IMR-90 (cell line): ENCODE measurements at places on chromosomes 5 and 9.

GRCh38 chr9:112605518-112605917, 112.4 kb downstream of the INIP start:
- no peak for DNase-seq
- no peaks in the 10 kb centered on the region; the same call in 1 of the 2 replicates for H3K27me3 ChIP-seq
- no peak overlapping the region for H3K4me3 ChIP-seq
- H3K4me1 ChIP-seq: peaks cover 3% of the 10 kb centered on the region

DNA sequence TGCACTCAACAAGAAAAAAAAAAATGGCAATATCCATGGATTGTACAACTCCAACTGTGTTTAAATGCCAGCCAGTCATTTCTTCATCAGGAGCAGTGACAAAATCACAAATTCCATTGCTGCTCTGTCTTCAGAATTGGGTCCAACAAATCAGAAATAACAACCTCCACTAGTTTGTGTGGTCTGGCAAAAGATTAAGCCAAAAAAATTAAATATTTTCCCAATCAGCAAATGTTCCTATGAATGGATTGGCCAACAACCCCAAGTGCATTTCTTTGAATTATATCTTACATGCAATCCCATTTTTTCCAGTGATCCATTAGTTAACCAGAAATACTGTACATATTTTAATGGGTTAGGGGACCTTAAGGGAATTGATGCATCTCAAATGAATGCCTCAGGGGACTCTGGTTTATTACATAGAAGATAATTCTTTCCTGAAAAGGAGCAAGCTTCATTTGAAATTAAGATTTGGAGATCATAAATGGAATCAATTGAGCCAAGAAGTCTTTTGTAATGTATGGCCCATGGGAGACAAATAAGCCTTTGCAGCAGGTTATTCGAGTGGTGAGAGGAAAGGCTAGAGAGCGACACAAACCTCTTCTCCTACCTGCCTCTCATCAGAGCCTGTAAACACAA, 131.8 kb downstream of the TLE1 start:
- DNase-seq: no peak
- H3K27ac ChIP-seq: peak overlapping the region; percentile 47; the same call in 1 of the 2 replicates
- no peaks in the 10 kb centered on the region for H3K27me3 ChIP-seq
- no peaks in the 10 kb centered on the region for H3K36me3 ChIP-seq
- H3K4me1 ChIP-seq: peaks cover 23% of the 10 kb centered on the region

DNA sequence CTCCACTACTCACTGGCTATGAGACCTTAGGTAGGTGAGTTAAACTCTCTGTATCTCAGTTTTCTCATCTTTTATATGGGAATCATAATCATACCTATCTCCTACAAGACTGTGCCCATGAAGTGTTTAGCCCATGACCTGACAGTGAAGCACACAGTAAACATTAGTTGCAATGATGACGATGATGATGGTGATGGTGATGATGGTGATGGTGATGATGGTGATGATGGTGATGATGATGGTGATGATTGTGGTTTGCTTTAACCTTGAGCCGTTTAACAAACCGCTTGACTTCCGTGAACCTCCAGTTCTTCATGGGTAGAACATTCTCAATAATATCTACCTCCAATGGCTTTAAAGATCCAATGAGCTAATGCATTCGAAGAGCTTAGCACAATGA, 220.2 kb upstream of the MVB12B start:
- H3K4me1 ChIP-seq: no peaks in the 10 kb centered on the region
- H3K27ac ChIP-seq: no peak overlapping the region
- H3K27me3 ChIP-seq: peaks cover 2% of the 10 kb centered on the region; the same call in 1 of the 2 replicates
- H3K4me3 ChIP-seq: no peak overlapping the region
- no peaks in the 10 kb centered on the region for H3K36me3 ChIP-seq

GRCh38 chr9:105890046-105890822, 195.9 kb downstream of the TMEM38B start:
- H3K4me1 ChIP-seq: no peaks in the 10 kb centered on the region
- no peak for DNase-seq
- H3K27ac ChIP-seq: no peak overlapping the region
- no peaks in the 10 kb centered on the region for H3K27me3 ChIP-seq
- no peaks in the 10 kb centered on the region for H3K36me3 ChIP-seq
- no peak overlapping the region for H3K4me3 ChIP-seq

GRCh38 chr5:23013395-23013998, 160.4 kb upstream of the CDH12 start:
- H3K4me3 ChIP-seq: no peak overlapping the region
- H3K36me3 ChIP-seq: no peaks in the 10 kb centered on the region
- H3K27me3 ChIP-seq: no peaks in the 10 kb centered on the region
- no peak for DNase-seq

DNA sequence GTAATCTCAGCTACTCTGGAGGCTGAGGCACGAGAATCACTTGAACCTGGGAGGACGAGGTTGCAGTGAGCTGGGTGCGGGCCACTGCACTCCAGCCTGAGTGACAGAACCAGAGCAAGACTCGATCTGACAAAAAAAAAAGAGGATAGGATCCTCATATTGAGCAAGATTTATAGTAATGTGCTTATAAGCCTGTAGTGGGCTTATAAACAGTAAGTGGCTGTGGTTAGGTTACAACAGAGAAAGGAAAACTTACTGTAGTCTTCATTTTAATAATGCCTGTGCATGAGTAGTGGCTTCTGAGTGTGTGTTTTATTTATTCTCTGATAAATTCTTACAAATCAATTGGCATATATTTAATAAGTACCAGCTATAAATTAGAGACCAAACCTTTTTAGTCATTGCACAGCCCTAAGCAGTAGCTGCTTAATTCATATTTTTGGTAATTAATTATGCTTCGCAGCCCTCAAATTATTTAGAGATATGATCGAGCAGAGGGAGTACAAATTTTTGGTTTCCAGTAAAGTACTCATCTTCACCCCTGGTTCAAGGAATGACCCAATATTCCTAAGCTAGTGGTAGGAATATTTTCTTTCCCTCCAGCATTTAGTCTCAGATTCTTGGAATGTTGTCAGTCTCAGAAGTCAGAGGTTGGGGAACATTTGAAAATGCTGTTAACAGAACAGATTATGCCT, 73.8 kb upstream of the KLF9 start:
- peaks cover 7% of the 10 kb centered on the region for H3K4me1 ChIP-seq
- no peak overlapping the region for H3K4me3 ChIP-seq
- no peaks in the 10 kb centered on the region for H3K36me3 ChIP-seq
- peak; percentile 39 for DNase-seq
- no peaks in the 10 kb centered on the region for H3K27me3 ChIP-seq

GRCh38 chr9:87713278-87713987, 12.5 kb upstream of the CTSL start:
- peak overlapping the region; percentile 98 for H3K27ac ChIP-seq
- no peaks in the 10 kb centered on the region for H3K36me3 ChIP-seq
- H3K27me3 ChIP-seq: no peaks in the 10 kb centered on the region
- peak overlapping the region; percentile 3; the same call in 1 of the 2 replicates for H3K4me3 ChIP-seq
- peak; percentile 99 for DNase-seq
- H3K4me1 ChIP-seq: peaks cover 16% of the 10 kb centered on the region

DNA sequence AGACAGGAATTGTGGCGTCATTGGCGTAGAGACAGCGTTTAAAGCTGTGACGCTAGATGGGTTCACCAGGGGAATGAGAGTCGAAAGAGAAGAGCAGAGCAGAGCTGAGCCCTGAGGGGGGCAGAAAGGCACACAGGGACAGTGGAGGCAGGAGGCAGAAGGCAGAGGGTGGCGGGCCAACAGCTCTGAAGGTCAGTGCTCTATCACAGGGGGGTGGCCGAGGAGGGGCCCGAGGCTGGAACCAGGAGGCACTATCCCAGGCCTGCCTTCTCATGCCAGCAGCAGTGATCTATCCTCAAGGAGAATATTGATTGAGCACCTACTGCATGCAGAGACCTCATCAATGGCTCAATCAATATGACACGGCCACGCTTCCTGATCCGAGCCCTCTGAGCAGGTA, 132.4 kb downstream of the KCNIP1 start:
- H3K4me3 ChIP-seq: no peak overlapping the region
- H3K27me3 ChIP-seq: no peaks in the 10 kb centered on the region; the same call in 1 of the 2 replicates
- H3K4me1 ChIP-seq: peaks cover 4% of the 10 kb centered on the region; the same call in 1 of the 2 replicates

DNA sequence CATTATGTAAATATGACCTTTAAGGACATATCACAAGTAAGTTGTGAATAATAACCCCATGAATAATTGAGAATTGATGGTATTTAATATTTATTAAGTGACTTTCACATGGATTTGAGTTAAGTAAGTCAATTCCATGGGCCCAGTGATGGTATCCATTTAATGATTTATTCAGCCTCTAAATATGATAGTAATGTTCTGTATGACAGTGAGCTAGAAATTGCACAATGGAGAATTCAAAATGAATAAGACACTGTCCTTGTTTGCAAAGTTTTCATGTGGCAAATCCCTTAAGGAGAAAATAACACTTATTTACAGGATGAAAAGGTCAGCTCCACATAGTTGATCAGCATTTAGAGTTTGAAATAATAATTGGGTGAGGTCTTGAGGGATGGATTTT, 160.7 kb downstream of the PDE4D start:
- no peak overlapping the region for H3K27ac ChIP-seq
- H3K4me3 ChIP-seq: no peak overlapping the region
- no peaks in the 10 kb centered on the region for H3K36me3 ChIP-seq
- DNase-seq: no peak

DNA sequence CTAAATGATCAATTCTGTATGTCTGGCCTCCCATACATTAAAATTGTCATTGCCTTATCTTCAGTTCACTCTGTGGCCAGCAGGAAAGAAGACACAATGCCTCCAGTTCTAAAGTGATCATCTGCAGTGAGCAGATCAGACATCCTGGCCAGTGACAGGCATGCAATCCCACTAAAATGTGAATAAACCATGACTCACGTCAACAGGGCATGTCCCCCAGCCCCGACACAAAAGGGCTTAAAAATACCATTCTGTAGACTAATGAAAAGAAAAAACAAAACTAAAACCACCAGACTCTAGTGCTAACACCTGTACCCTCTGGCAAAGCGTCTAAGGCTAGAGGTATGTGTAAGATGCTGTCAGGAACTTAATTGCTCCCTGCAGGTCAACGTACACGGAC, 38.5 kb downstream of the DDX31 start:
- peak; percentile 87 for DNase-seq
- 0 out of 2 replicates have a peak, but pooled peaks cover 3% of the 10 kb centered on the region for H3K4me1 ChIP-seq
- H3K36me3 ChIP-seq: peaks cover 27% of the 10 kb centered on the region
- H3K4me3 ChIP-seq: no peak overlapping the region

DNA sequence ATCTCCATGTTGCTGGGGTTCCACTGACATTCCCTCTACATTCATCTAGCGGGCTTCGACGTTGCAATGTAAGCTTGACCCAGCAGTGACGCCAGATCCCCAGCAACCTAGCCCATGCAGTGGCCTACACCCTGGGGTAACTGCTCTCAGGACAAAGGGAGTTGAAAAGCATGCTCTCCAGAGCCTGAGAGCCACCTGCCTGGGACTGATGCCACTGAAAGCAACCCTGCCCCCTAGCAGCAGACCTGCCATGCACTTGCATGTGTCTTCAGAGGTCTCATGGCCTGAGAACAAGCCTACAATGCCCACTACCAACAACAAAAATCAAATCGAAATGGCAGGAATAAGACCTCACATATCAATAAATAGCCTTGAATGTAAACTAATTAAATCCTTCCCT, 330.3 kb downstream of the TRIM36 start:
- no peak overlapping the region for H3K27ac ChIP-seq
- no peak for DNase-seq
- no peak overlapping the region for H3K4me3 ChIP-seq
- no peaks in the 10 kb centered on the region for H3K27me3 ChIP-seq
- H3K4me1 ChIP-seq: no peaks in the 10 kb centered on the region

GRCh38 chr9:120983259-120983837, 56.8 kb upstream of the TRAF1 start:
- DNase-seq: no peak
- no peak overlapping the region for H3K4me3 ChIP-seq
- H3K4me1 ChIP-seq: peaks cover 6% of the 10 kb centered on the region
- H3K27ac ChIP-seq: no peak overlapping the region
- H3K27me3 ChIP-seq: no peaks in the 10 kb centered on the region
- H3K36me3 ChIP-seq: no peaks in the 10 kb centered on the region

- no peaks in the 10 kb centered on the region; the same call in 1 of the 2 replicates for H3K27me3 ChIP-seq
- no peak overlapping the region for H3K4me3 ChIP-seq
- H3K4me1 ChIP-seq: no peaks in the 10 kb centered on the region
- H3K27ac ChIP-seq: no peak overlapping the region
Measured at GRCh38 chr5:126115059-126115629, 308.1 kb upstream of the GRAMD2B start.

DNA sequence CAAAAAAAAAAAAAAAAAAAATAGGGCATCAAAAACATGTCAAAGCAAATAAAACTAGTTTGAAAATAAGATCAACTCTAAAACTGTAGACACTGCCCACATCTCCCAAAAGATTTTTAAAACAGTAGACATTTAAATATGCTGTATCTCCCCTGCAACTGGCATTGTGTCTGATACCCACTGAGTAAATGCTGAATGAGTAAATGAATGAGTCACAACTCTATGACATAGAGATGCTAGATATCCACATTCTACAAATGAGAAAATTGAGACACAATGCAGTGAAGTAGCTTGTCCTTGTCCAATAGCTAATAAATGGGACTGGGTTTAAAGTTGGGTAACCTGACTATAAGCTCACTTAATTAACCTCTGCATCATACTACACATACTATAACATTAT, 14.1 kb upstream of the MAP1B start:
- peak; percentile 67 for DNase-seq
- no peaks in the 10 kb centered on the region for H3K36me3 ChIP-seq
- H3K4me1 ChIP-seq: no peaks in the 10 kb centered on the region
- H3K27ac ChIP-seq: no peak overlapping the region

GRCh38 chr5:138468966-138469539, 3.8 kb downstream of the EGR1 start:
- no peaks in the 10 kb centered on the region for H3K27me3 ChIP-seq
- H3K36me3 ChIP-seq: peaks cover 18% of the 10 kb centered on the region
- peaks cover 10% of the 10 kb centered on the region; the same call in 1 of the 2 replicates for H3K4me1 ChIP-seq

GRCh38 chr5:30994902-30995301, 198.6 kb upstream of the CDH6 start:
- 0 out of 2 replicates have a peak, but pooled peaks cover 1% of the 10 kb centered on the region for H3K36me3 ChIP-seq
- no peak for DNase-seq
- no peak overlapping the region for H3K4me3 ChIP-seq
- no peak overlapping the region for H3K27ac ChIP-seq

DNA sequence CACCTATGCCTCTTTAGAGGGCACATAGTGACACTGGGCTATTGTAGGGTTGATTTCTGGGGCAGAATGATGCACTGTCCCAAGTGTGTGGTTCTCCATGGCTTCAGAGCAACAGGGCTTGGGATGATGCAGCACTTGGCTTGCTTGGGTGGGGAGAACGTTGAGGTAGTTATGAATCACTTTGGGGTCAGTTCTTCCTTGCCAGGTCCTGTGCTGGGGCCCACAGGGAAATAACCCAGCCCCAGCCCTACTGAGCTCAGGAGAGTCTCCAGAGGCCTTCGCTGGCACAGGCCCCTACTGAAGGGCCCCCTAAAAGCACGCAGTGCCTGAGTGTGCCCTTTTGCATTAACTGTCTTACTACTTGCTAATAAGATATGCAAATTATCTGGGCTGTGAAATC, 24.2 kb downstream of the JADE2 start:
- H3K36me3 ChIP-seq: peaks cover 17% of the 10 kb centered on the region
- H3K4me3 ChIP-seq: no peak overlapping the region
- H3K27ac ChIP-seq: peak overlapping the region; percentile 31; the same call in 1 of the 2 replicates
- peak; percentile 84 for DNase-seq
- H3K4me1 ChIP-seq: peaks cover 55% of the 10 kb centered on the region

GRCh38 chr5:20559845-20560244, 571.8 kb upstream of the CDH18 start:
- no peak for DNase-seq
- H3K27ac ChIP-seq: no peak overlapping the region
- H3K4me3 ChIP-seq: no peak overlapping the region
- no peaks in the 10 kb centered on the region for H3K36me3 ChIP-seq
